ENCODE measurements at places on chromosomes 6 and 20.

- DNase-seq, result no peak
These were observed 40.4 kb downstream of the CEBPB start for GRCh38 chr20:50230871-50231560.

DNA sequence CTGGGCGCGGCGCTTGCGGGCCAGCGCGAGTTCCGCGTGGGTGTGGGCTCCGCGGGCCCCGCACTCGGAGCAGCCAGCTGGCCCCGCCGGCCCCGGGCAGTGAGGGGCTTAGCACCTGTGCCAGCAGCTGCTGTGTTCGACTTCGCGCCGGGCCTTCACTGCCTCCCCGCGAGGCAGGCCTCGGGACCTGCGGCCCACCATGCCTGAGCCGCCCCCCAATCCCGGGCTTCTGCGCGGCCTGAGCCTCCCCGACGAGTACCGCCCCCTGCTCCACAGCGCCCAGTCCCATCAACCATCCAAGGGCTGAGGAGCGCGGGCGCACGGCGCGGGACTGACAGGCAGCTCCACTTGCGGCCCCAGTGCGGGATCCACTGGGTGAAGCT lies 36.2 kb downstream of the RIOK1 start:
- DNase-seq, result no peak

GRCh38 chr20:49724408-49725223 lies 10.9 kb upstream of the B4GALT5 start:
- DNase-seq, result no peak

DNA sequence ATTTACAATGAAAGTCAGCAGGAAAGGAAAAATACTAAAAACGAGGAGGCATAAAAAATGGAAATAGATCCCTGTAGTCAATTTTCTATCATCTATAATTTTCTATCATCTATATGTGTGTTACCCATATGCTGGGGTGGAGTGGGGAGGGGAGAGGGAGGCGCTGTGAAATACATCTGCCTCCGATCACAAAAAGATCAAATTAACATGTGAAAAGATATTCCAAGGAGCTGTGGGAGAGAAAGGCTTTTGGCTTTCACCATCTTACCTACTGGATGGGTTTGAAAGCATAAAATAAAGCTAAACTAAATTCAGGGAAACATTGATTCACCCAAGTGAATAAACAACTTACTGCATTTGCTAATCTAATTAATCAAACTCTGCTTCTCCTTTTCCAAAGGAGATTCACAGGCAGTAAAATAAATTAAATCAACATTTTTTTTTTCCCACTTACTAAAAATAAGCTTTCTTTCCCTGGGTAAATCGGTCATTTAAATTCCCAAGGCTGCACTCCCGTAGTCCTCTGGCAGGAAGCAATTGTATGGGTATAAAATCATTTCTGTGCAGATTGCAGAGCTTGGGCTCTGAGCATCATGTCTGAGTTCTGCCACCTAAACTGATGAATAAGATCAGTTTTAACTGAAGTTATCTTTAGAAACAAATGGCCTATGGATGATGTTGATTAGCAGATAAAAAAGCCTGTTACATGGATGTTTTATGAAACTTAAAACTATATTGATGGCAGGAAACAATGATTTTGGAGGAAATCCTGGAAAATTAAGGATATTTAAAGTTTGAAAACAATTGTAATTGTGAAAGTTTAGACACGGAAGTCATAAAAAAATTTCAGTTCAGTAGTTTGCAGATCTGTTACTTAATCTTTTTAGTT lies 147.9 kb downstream of the SOX4 start:
- DNase-seq, result no peak

- no peak for DNase-seq
These were observed 174.7 kb downstream of the BMP7 start for GRCh38 chr20:57091748-57092111.

- DNase-seq, result no peak
These were observed 18.5 kb downstream of the PACSIN1 start for GRCh38 chr6:34484391-34484790.

GRCh38 chr6:17826301-17826700 lies 119.6 kb upstream of the NUP153 start:
- no peak for DNase-seq

All from esophagus squamous epithelium (tissue), 5 donors.